ENCODE measurements at places on chromosomes 12 and 14.

GRCh38 chr12:65638324-65638723, 186.0 kb upstream of the HMGA2 start:
- no peak for DNase-seq

GRCh38 chr14:61690982-61691381, 4.3 kb upstream of the HIF1A start:
- no peak for DNase-seq

- DNase-seq: no peak
These were observed 40.5 kb downstream of the CRACR2A start for GRCh38 chr12:3712209-3712992.

DNA sequence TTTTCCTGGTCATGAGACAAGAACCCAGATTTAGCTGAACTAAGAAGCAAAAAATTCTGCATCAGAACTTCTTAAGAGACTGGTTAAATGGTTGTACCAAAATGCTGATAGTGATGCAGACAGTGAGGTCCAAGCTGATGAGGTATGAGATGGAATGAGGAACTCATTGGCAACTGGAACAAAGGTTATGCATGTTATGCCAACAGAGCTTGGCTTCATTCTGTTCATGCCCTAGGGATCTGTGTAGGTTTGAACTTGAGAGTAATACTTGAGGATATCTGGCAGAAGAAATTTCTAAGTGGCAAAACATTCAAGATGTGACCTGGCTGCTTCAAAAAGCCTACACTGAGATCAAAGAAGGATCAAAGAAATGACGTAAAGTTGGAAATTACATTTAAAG, 398.0 kb downstream of the FSCB start:
- no peak for DNase-seq

GRCh38 chr14:75476274-75476995, 45.8 kb upstream of the BATF start:
- DNase-seq: no peak

All from MV-4-11 (cell line).